ENCODE measurements at places on chromosomes 16 and 17. TPM values are rescaled to one million over a fixed set of nuclear protein-coding genes. Genes with fewer than 3 reads are reported as not detected.

DNA sequence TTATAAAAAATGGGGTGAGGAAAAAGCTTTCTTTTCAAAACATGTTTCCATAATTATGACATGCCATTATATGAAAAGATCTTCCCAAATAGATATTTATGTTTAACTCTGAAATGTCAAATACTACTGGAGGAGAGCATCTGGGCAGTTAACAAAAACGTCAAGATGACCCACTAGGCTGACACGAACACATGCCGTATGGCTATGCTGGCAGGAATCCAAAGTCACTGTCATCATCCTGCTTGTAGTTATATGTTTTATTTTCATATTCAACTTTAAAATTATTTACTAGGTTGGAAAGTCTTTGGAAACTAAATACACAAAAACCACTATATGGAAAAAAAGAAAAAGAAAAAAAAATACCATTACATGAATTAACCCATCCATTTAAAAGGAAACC lies 27.3 kb downstream of the ANKFY1 start:
- DNase-seq = no peak

- no peak for DNase-seq
These were observed 725 bp upstream of the ARL5C start for GRCh38 chr17:39166437-39167335.

DNA sequence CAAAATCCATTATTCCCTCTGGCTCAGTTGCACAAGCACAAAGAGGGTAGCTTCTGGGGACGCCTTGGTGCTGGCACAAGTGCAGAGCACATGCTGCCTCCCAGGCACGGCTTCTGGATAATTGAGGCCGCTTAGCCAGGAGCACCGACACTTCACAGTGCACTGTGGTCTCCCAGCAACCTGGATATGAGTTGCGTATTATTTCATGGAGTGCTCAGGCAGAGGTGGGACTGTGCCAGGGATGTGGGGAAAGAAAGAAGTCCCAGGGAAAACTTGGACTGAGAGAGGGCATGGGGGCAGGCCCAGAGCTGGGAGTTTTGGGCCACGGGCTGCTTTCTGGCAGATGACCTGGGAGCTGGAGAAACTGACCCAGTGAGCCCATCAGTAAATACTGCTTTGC lies 37.5 kb downstream of the MPRIP start:
- no peak for DNase-seq

GRCh38 chr17:82134101-82134500 lies 36.1 kb upstream of the FASN start:
- DNase-seq = no peak

DNA sequence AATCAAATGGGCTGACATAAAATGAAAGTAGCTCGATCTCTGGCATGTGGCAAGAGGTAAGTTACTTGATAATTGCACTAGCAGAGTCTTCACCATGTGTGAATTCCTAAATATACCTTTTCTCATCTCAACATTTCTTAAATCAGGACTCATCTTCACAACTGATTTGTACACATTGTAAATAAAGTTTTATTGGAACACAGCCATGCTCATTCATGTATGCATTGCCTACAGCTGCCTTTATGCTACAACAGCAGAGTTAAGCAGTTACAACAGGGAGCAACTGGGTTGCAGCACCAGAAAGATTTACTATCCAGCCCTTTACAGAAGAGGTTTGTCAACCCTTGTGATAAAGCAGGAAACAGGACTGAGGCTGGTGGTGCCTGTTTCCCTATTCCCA lies 48.1 kb downstream of the ARHGAP17 start:
- no peak for DNase-seq

Gene TPSD1
- total RNA-seq = not detected

DNA sequence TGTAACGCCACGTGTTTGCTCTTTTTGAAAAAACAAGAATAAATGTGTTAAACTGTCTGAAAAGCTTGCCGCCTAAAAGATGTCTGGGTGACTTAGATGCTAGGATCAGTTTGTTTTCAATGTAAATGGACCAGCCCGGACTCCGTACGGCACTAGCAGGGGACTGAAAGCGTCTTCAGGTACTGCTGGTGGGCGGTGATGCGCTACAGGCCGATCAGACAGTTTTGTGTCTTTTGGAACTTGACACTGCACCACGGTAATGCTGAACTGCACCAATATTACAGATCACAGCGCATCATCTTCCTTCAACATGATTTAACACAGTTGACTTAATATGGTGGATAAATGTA lies 727 bp upstream of the MBTPS1 start:
- DNase-seq = no peak

Gene TBC1D3
- total RNA-seq = not detected

DNA sequence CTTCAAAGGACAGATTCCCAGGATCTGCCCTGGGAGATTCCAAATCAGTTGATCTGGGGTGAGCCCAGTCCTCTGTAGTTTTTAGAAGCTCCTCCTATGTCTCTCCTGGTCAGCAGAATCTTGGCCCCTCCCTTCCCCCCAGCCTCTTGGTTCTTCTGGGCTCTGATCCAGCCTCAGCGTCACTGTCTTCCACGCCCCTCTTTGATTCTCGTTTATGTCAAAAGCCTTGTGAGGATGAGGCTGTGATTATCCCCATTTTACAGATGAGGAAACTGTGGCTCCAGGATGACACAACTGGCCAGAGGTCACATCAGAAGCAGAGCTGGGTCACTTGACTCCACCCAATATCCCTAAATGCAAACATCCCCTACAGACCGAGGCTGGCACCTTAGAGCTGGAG lies 840 bp upstream of the CDH5 start:
- no peak for DNase-seq

Gene HOXB9
- not detected for total RNA-seq

DNA sequence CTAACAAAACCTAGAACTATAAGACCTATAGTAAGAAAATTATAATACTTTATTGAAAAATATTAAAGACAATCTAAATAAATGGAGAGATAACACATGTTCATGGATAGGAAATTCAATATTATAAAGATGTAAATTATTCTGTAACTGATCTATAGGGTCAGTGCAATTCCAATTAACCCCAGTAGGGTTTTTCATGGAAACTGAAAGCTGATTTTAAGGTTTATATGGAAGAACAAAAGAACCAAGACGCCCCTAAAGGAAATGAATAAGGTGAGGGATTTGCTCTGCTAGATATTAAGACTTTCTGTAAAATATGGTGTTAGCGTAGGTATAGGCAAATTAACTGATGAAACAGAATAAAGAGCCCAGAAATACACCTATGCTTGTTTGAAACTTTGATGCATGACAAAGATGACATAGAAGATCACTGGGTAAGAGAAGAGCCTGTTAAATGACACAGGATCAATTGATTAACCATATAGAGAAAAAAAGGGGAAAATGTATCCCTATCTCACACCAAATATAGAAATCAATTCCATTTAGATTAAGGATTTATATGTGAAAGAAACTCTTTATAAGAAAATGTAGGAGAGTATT lies 3.0 kb downstream of the ICAM2 start:
- DNase-seq = no peak

Gene SEC14L1
- 89.0 TPM for total RNA-seq

Gene SLC5A11
- not detected for total RNA-seq

Gene BCL6B
- total RNA-seq = 0.95 TPM

DNA sequence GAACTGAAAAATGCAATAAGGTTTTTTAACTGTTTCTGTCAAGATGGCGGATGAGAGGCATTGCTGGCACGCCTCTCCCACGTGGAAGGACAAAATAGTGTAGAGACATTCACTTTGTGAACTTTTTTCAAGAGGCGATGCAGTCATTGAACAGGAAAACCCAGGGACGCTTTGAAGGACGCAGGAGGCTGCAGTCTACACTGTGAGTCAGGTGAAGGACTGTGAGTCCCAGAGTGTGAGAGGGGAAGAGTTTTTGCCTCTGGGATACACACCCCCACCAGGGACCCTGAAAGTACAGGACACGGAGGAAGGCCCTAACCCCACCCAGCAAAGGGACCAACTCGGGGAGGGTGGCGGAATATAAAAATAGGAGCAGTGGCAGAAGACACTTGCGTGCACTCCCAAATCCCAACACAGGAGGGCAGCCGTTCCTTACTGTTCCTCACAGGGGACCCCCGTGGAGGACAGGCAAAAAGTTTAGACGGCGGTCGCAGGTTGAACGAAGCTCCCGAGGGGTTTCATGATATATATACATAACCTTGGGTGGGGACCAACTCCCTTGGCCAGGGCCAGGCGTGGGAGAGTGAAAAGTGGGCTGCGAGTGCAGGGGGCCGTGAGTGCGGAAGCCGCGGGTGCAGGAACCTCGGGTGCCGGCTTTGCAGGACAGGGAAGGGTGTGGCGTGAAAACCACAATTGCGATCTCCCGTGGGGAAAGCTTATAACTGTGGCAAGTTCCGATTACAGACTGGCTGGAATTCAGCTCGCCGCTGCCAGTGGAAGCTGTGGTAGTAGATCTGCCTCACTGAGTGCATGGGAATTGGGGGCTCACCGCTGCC lies 82.0 kb upstream of the ALOX12 start:
- peak; percentile 12 for DNase-seq

Gene KLHL10
- not detected for total RNA-seq

DNA sequence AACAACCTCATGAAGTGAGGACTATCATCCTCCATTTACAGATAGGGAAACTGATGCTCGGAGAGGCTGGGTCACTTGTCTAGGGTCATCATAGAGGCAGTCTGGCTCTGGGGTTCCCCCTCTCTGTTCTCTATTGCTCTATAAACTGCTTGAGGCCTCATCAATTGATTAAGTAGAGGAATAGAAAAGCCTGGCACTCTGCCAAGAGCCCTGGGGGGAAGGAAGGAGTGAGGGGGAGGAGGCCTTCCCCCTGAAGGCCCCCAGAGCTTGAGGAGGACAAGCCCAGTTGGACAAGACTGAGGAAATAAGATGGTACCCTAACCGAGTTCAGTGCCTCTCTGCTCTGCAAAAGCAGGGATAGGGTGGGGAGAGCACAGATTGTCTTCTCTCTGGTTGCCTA lies 21.0 kb downstream of the SDK2 start:
- DNase-seq = no peak

Gene SLC12A4
- 163 TPM for total RNA-seq

DNA sequence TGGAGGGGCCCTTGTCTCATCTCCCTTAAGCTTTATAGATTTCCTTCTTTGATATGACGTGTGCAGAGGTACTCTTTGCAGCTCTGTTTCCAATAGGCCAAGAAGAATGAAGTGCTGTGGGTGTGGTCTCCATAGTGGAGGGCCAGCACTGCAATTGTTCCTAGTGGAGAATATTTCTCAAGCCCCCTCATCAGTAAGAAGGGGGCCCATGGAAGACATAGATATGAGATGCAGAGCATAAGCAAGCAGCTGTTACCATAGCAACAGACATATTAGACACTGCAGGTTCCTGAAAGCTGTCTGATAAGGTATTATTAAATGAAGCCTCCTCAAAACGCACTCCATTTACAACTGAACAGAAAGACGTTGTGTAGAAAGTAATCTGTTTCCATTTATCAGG lies 240.7 kb downstream of the ZFHX3 start:
- DNase-seq = no peak

GRCh38 chr16:81942007-81942601 lies 69.2 kb downstream of the SDR42E1 start:
- DNase-seq = no peak

Gene C1QTNF8
- total RNA-seq = 4.3 TPM

DNA sequence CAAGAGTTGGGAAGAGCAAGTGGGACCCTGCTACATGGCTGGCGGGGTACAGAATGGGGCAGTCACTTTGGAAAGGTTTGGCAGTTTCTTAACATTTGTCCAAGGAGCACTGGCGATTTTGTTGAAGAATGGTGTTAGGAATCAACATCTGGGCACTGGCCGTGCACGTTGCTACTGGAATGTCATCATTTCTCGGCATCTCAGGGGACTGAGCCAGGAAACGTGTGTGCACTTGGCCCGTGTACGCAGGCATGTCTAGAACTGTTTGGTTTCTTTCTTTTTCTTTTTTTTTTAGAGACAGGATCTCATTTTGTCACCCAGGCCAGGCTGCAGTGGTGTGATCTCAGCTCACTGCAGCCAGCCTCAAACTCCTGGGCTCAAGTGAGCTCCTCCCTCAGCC lies 17.3 kb upstream of the FOXK2 start:
- no peak for DNase-seq

- no peak for DNase-seq
These were observed 21.4 kb upstream of the JPH3 start for GRCh38 chr16:87580855-87581261.

Data from thoracic aorta (tissue), 2 donors.